ENCODE measurements at places on chromosomes 1 and 21.

DNA sequence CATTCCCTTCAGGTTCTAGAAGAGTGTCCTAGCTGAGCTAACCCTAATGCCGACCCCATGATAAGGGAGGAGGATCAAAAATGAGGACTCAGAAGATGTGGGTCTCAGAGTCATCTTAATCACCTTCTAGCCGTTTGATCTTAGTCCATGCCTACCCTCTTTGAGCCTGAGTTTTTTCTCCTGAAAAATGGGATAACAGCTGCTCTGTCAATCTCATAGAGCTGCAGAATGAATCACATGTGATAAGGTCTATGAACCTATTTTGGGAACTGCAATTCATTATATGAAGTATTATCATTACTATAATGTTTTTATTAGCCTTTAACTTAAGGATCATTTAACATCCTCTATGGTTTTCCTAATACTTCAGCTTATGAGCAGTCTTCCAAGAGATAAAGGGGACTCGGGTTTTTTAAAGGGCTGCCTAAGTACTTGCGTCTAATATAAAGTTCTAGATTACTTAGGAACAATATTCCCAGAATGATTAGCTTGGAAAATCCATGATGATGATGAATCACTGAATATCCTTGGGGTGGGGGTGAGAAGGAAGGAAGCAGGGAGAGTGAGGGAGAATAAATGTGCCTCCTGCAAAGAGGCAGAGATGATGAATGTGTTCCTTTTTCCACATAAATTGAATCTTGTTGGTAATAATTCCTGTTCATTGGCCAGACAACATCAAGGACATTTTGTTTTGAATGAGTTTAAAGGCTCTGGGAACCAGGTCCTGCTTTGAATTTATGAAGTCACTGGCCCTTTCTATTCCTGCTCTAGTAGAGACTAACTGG is 66.8 kb downstream of the COLGALT2 start:
- no peak for DNase-seq

- DNase-seq: no peak
Observed at GRCh38 chr1:14413819-14414490, 184.5 kb upstream of the KAZN start.

- no peak for DNase-seq
Observed at GRCh38 chr1:15028102-15028501, 125.4 kb upstream of the TMEM51 start.

GRCh38 chr1:82449506-82450057 is 648.8 kb downstream of the ADGRL2 start:
- DNase-seq: no peak

- no peak for DNase-seq
Observed at GRCh38 chr1:43729816-43730463, 22.6 kb downstream of the ST3GAL3 start.

DNA sequence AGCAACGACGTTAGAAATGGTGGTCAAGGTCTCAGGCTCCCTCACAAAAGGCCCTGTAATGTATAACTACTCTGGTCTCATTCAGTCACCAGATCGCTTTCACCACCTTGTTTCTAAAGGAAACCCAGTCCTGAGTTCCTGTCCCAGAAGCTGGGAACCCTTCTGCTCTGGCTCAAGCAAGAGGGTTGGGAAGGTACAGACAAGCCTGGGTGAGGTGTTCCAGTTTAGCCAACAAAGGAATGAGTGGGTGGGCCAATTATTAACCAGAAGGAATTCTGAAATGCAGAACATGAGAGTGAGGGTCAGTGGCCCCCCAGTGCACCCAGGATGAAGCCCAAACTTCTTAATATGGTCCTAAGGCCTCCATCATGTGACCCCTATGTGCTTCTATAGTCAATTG is 17.5 kb downstream of the TRABD2B start:
- no peak for DNase-seq

GRCh38 chr1:111515291-111516004 is 12.0 kb upstream of the ADORA3 start:
- DNase-seq: no peak

DNA sequence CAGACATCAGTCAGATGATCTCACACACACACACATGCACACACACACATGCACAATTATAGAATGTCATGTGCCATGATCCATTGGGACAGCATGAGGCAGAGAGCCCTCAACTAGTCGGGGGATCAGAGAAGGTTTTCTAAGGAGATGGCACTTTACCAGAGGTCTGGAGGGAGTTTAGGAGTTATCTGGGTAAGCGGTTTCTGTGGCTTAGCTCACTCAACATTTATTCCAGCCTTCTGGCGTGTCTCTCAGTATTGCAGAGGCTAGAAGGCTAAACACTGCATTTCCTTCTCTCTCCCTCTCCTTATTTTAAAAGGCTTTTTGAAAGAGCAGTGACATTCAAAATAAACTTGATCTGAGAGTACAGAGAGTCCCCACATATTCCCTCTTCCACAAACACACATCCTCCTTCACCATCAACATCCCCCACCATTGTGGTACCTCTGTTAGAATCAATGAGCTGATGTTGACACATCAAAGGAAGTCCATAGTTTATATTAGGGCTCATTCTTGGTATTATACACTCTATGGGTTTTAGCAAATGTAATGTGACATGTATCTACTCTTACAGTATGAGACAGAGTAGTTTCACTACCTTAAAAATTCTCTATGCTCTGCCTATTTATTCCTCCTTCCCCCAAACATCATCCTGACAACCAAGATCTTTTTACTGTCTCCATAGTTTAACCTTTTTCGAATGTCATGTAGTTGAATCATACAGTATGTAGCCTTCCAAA is 9.0 kb upstream of the PLA2G2A start:
- no peak for DNase-seq

GRCh38 chr1:51733793-51734522 is 117.1 kb downstream of the OSBPL9 start:
- no peak for DNase-seq

- no peak for DNase-seq
Observed at GRCh38 chr1:71462247-71462646, 381.4 kb upstream of the ZRANB2 start.

- DNase-seq: no peak
Observed at GRCh38 chr1:27741121-27741520, 15.4 kb downstream of the FAM76A start.

GRCh38 chr1:243301059-243301458 is 45.2 kb downstream of the SDCCAG8 start:
- DNase-seq: no peak

DNA sequence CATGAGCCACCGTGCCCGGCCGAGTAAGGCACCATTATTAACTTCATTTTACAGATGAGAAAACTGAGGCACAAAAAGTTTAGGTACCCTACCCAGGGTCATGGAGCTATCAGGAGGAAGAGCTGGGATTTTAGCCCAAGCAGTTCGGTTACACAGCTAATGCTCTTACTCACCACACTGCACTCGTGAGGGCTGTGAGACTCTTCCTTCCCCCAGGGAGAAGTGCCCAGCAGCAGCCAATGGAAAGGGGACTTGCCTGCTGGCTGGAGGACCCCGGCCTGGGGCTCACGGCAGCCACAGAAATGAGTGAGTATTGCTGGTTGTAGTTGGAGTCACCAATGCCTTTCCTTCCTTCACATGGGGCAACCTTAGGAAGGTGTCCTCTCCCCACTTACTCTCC is 5.2 kb upstream of the CSF1 start:
- no peak for DNase-seq

DNA sequence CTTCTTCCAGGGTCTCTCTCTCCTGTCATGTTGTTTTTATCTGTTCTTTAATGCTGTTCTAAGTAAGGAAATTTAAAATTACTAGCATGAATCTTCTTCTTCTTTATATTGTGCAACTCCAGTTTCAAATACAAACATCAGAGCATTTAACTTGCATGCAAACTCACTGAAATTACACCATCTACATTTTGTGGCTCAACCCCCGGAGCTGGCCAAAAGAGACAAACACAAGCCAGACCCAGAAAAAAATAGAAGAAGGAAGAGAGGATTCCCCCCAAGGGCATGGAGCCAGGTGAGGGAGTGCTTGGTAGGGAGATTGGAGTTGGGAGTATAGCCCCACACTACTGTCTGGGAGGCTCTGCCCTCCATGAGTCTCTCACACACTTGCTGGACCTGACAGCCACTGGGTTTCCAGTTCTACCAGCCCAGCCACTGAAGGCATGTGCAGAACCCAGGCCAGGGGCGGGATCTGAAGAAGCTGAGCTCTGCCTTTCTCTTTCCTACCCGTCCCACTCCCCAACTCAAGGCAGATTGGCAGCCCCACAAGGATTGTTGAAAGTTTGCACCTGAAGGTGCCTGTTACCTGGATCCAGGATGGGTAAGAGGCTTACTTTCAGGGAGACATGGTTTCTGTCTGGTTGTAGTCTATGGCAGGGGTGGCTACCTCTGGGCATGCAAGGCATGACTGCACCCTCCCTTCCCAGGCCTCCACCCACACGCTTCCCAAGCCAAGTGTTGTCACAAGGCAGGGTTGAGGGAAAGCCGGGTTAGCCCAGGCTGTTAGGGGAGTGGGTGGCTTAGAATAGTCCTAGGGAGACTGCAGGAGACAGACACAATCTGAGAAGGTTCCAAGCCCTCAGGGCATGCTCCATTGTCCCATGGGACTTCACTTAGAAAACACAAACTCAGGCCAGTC is 297.2 kb downstream of the TGFB2 start:
- no peak for DNase-seq

- no peak for DNase-seq
Observed at GRCh38 chr1:109255678-109256077, 6.3 kb downstream of the CELSR2 start.

GRCh38 chr1:178574345-178574744 is 61.4 kb downstream of the TEX35 start:
- DNase-seq: no peak
